ENCODE measurements at places on chromosomes 2 and 18.

DNA sequence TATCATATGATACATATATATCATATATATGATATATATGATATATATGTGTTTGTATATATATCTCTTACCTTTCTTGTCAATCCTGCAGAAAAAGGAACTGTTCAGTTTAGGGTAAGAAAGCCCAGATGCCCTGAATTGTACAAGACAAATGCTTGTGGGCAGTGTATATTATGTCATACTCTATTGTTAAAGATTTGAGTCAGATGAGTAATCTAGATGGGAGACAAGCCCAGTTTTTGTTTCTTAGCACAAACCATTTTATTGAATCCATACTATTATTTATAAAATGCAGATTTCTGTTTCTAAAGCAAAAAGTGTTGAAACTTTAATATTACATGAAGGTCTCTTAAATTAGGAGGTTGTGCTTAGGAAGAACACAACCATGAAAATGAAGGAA is 90.6 kb downstream of the VRK2 start:
- DNase-seq = no peak

- no peak for DNase-seq
Observed at GRCh38 chr2:86541334-86541733, 21.9 kb downstream of the CHMP3 start.

- DNase-seq = no peak
Observed at GRCh38 chr18:45069546-45069945, 388.9 kb downstream of the SETBP1 start.

- DNase-seq = peak; percentile 29
Observed at GRCh38 chr2:178761759-178762371, 45.4 kb downstream of the TTN start.

DNA sequence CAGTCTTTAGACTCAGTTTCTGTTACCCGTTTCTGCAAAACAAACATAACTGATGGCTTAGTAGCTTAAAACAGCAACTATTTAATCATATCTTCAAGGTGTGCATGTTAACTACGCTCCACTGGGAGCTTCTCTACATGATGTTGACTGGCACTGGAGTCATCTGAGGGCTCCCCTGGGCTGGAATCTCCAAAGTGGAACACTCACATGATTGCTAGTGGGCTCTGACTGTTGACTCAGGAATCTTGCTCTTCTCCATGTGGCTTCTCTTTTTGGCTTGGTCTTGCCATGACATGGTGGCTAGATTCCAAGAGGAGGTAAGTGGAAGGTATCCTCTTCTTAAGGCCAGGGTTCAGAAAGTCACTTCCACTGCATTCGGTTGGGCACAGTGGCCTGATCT is 160.8 kb downstream of the PMAIP1 start:
- DNase-seq = no peak

GRCh38 chr2:36572054-36572718 is 25.8 kb downstream of the FEZ2 start:
- no peak for DNase-seq

- DNase-seq = no peak
Observed at GRCh38 chr2:234765279-234765678, 186.5 kb upstream of the SH3BP4 start.
